ENCODE measurements at places on chromosomes 5 and 9. TPM values are rescaled to one million over a fixed set of nuclear protein-coding genes. Genes with fewer than 3 reads are reported as not detected.

DNA sequence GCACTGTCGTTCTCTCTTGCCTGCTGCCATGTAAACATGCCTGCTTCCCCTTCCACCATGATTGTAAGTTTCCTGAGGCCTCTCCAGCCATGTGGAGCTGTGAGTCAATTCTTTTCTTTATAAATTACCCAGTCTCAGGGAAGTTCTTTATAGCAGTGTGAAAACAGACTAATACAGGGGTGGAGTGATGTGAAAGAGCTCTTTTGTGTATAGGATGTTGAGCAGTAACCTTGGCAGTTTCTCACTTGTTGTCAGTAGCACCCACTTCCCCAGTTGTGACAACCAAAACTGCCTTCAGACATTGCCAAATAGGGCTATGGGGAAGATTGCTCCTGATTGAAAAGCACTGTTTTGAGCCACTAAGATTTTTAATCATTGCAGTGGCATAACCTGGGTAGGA is 552.2 kb upstream of the ZNF462 start:
- no peak for ATAC-seq

GRCh38 chr9:93960971-93961841 is 6.1 kb upstream of the BARX1 start:
- ATAC-seq, result no peak

DNA sequence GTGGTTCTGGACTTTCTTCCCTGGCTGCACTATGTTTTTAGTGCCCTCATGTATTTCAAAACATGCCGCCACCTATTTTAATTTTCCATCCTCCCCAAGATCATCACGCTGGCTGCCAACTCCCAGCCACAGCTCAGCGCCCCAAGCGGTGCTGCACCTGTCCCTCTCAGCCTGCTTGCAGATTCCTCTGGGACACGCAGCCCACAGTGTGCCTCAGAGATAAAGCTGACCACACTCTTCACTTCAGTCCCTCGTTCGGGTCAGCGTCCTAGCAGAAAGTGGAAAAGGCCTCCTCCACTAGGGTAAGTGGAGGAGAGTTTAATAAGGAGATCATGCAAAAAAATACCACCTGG is 56.2 kb upstream of the CKS2 start:
- no peak for ATAC-seq

- ATAC-seq, result no peak
Observed at GRCh38 chr5:34526682-34527305, 129.3 kb upstream of the RAI14 start.

GRCh38 chr9:35385042-35385441 is 104.9 kb upstream of the RUSC2 start:
- no peak for ATAC-seq

DNA sequence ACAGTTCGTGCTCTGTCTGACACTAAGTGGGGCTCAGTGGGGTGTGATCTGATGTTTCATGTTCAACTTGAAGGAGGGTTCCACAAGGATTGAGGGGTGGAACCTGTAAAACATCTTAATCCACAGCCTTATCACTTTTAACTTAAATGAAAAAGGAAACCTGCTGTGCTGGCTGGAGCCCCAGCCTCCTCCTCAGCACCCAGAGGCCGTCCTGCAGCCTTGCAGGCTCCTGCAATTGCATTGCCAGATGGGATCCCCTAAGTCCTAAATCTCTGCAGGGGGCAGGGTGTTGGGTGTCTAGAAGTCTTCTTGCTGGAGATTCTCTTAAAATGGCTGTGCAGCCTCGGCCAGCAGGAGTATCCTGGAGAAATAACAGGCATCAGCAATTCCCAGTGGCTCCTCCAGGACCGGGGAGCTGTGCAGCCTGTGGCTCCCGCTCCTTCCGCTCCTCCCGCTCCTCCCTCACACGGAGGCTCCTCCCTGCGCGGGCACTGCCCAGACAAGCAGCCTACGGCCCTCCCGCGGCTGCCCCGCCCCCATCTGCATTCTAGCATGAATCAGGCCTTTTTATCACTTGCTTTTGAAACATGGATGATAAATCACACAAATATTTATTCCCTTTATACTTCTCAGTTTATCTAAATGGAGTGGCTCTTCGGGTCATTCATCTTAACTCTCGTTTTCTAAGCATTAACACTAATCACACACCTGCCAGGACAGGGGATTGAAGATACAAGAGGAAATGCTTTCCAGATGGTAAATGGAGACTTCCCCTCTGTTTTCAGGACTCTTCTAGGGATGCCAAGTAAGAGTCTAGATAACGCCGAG is 131.0 kb downstream of the ADAMTS16 start:
- ATAC-seq, result peak; percentile 97

DNA sequence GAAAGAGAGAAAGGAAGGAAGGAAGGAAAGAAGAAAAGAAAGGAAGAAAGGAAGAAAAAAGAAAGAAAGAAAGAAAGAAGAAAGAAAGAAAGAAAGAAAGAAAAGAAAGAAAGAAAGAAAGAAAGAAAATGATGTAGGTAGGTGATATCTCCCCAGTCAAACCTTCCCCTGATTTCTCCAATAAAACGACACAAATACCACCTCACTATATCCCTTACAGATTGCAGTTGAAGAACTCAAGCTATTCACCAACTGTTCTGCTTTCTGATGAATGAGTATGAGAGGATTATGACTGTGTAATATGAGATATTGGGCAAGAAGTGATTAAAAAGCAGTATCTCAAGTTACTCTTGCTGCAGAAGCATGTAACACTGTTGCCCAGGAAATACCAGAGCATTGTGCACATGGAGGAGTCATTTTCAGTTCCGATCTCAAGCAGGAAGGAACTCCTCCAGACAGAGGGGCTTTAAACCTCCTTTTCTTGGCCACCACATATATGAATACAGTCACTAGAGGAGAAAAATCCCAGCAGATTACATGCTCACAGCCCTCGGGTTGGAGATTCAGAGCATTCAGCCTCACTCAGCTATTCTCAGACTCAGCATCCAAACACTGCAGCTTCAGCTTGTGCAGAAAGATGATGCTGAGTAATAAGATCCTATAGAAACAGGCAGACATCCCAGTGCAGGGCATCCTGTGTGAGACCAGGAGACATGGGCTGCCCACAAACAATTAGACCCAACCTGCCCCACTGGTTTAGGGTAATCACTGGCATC is 61.4 kb downstream of the UGCG start:
- no peak for ATAC-seq

GRCh38 chr5:131538177-131538593 is 96.8 kb downstream of the RAPGEF6 start:
- ATAC-seq, result no peak

DNA sequence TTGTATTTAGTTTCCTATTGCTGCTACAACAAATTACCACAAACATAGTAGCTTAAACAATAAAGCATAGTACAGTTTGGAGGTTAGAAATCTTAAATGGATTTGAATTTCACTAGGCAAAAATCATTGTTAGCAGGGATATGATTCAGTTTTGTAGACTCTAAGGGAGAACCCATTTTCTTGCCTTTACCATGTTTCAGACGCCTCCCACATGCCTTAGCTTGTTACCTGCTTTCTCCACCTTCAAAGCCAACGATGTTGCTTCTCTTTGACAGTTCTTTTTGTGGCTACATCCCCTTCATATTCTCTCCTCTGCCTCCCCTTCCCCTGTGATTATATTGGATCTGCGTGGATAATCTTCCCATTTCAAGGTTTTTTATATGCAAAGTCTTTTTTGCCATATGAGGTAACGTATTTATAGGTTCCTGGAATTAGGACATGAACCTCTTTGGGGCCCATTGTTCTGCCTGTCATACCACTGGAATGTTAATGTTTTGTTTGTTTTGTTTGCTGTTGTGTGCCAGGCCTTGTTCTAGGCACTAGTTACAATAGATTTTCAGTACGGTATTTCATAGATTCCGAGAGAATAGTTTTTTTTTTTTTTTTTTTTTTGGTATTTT is 54.1 kb downstream of the UHRF2 start:
- no peak for ATAC-seq

DNA sequence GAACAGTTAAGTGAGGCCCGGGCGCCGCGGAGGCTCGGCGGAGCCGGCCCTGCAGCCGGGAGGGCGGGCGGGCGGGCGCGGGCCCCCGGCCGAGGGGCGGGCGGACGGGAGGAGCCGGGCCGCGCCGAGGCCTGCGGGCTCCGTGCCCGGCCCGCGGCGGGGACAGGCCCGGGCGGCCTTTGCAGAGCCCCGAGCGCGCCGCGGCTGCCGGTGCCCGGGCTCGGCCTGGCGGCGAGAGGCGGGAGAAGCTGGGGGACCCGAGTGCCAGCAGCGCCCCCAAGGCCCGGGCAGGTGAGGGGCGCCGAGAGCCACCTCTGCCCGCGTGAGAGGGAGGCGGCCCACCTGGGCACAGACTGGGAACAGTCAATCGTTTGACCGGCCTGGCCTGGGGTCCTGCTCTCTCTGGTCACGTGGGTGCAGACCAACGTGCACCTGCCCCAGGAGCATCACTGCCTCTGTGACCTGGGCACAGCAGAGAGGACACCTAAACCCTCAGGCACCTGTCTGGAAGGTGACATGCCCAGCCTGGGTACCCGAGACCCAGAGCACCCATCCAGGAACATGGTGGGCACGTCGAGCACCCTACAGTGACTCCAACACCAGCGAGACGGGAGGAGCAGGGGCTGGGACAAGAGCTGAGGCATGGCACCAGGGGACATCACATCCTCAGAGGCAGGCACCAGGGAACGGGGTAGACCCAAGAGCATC is 531 bp downstream of the MVB12B start:
- ATAC-seq, result peak; percentile 79

GRCh38 chr5:135589152-135589551 is 10.4 kb upstream of the CXCL14 start:
- ATAC-seq, result no peak

DNA sequence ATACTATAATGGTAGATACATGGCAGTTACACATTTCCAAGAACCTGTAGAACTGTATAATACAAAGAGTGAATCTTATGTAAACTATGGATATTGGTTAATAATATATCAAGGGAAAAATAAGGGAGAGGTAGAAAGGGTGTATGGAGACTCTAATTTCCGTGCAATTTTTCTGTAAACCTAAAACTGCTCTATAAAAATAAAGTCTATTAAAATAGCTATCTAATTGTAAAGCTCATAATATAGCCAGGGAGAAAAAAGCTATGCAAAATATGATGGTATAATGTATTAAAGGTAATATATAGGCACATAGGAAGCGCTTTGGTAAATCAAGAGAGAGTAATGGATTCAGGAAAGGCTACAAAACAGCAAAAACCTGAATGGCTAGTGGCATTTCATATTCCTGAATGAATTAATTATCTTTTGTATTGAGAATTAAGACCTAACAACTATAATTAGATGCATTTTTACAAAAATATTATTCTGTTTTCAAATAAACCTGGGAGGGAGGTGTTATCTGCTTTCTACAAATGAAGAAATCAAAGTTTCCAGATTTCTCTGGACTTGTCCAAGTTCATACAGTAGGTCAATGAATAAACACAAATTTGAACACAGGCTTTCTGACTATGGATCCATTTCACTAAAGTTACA is 22.8 kb downstream of the ANXA1 start:
- ATAC-seq, result no peak

- ATAC-seq, result peak; percentile 80
Observed at GRCh38 chr5:172077664-172078425, 71.4 kb upstream of the FBXW11 start.

DNA sequence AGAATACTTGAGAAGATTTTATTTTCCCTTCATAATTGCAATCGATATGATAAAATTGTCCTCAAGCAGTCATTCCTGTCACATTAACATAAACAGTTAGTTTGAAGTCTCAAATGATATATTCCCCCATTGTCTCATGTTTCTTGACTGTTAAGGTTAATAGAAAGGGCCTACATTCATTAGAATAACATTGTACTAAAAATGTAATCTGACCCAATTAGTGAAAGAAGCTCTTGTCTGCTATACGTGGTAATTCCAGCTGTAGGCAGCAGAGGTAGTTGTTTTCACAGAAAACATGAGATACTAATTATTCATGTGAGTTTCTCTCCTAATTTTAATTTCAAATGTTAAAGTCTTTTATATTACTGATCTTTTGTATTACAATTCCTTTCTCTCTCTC is 25.9 kb upstream of the AP3B1 start:
- peak; percentile 74 for ATAC-seq

GRCh38 chr9:10674586-10674985 is 61.8 kb upstream of the PTPRD start:
- ATAC-seq, result no peak

DNA sequence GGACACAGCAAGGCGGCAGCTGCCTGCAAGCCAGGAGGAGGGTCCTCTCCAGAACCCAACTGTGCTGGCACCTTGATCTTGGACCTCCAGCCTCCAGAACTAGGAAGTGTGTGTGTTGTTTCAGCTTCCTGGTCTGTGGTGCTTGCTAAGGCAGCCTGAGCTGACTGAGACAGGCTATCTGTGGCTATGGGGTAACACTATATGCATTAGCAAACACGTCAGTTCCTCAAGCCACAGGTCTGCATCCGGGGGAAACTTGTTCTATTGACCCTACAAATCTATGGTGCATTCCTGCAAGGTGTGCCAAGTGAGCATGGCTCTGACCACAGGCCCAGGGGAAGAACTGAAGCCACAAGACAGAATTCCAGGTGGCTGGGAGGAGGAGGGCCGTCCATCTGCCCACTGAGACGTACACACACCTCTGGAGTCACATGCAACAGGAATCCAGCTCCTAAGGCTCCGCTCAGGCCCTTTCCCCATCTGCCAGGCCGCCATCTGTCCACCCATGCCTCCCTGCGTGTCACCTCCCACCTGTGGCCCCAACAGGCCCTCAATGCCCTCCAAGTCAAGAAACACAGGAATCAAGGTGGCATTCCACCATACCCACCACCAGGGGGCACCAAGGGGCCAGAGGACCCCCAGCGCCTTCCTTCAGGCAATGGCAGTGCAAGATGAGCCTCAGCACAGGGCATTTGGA is 174.9 kb downstream of the ROR2 start:
- ATAC-seq, result peak; percentile 84

- no peak for ATAC-seq
Observed at GRCh38 chr9:91253488-91253887, 108.2 kb downstream of the AUH start.

DNA sequence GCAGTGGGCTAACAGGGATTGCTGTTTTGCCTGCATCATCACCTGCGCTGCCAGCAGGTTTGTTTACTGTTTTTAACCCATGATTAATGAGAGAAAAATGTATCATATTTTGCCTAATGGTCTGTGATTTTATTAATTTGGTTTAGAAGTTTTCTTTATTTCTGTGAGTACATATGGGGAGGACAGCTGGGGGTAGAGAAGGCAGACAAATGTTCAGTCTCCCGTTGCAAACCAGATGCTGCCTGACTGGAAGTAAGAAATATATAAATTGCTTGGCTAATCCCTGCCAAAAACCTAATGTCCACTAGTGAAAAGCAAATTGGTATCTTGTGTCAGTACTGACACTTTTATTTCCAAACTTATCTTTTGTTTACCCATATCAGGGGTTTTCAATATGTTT is 1766.1 kb upstream of the C9orf72 start:
- no peak for ATAC-seq

GRCh38 chr9:89446261-89446960 is 51.5 kb downstream of the SEMA4D start:
- ATAC-seq, result no peak

PCDHGA9 gene
- 6.3 TPM for total RNA-seq

PPP2CA gene
- total RNA-seq, result 67.7 TPM

PRDM12 gene
- 0.19 TPM for total RNA-seq

BTNL3 gene
- 0.27 TPM for total RNA-seq

IRX1 gene
- total RNA-seq, result 6.5 TPM

PCDHB3 gene
- total RNA-seq, result 4.8 TPM

ASPN gene
- total RNA-seq, result not detected

TAF11L9 gene
- total RNA-seq, result not detected
